ENCODE measurements at places on chromosomes 13 and 19.

GRCh38 chr13:28166257-28166656 lies 27.9 kb downstream of the PAN3 start:
- DNase-seq = no peak

DNA sequence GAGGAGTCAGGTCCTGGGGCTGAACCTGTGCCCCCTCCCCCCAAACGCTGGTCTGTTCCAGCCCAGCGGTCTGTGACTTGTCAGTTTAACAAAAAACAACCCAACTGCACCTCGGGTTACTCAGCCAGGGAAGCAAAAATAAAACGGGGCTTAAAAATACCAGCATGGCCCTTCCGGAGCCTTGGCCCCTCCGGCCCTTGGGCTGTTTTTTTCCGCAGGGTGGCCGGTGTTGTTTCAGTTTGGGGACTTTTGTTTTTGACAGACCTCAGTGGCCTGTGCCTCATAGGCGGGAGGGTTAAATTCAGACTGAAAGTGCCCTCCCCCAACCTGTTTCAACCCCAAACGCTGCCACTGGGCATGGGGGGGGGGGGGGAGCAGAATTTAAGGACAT lies 4.0 kb downstream of the TCF3 start:
- no peak for DNase-seq

- DNase-seq = no peak
Measured at GRCh38 chr13:98300956-98301641, 124.0 kb upstream of the RNF113B start.

- no peak for DNase-seq
Measured at GRCh38 chr13:96091164-96092117, 1.5 kb downstream of the HS6ST3 start.

DNA sequence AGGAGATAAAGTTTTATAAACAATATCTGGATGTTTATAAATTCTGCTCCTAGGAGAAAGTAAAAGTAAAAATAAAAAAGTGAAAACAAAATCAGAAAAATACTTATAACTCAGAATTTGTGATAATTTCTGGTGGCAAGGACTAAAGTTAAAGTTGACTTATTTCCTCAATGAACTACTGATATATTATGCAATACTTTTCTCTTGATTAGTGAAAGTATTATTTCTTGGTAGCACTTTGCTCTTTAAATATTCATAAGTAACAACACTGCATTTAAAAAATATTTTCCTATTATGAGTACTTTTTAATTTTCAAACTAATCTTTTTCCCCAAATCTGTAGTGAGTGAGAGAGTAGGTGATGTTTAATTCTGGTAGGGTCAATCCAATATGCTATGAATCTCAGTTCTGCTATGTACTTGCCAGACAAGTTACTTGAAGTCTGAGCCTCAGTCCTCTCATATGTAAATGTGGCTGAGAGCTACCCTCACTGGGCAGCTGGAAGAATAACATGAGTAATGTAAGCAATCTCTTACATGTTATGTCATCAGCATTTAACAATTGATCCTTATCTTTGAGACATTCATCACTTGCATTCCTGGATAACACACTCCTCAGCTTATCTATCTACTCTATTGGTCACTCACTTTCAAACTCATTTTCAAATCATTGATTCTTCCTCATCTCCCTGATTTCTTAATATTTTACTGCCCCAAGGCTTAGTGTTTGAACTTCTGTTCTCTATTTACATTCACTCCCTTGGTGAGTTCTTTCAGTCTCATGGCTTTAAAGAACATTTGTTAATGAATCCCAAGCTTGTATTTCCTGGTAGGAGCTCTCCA lies 239.0 kb downstream of the RGCC start:
- DNase-seq = peak; percentile 90

DNA sequence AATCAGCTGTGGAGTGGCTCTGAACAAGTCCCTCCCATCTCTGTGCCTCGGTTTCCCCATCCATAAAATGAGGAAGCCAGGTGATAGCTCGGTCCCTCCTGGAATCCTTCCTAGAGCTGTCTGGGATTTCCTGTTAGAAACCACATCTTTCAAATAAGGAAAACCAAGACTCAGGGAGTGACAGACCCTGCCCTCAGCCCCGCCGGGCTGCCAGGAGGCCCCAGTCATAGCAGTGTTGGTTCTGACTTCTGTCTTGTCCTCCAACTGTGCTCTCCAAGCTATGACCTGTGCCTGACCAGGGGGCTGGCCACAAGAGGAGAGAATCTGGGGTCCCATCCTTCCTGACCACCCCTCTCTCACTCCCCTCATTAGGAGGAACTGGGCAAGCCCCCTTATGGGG lies 1.1 kb upstream of the SHD start:
- DNase-seq = no peak

GRCh38 chr13:113298043-113298945 lies 1.3 kb downstream of the LAMP1 start:
- no peak for DNase-seq

DNA sequence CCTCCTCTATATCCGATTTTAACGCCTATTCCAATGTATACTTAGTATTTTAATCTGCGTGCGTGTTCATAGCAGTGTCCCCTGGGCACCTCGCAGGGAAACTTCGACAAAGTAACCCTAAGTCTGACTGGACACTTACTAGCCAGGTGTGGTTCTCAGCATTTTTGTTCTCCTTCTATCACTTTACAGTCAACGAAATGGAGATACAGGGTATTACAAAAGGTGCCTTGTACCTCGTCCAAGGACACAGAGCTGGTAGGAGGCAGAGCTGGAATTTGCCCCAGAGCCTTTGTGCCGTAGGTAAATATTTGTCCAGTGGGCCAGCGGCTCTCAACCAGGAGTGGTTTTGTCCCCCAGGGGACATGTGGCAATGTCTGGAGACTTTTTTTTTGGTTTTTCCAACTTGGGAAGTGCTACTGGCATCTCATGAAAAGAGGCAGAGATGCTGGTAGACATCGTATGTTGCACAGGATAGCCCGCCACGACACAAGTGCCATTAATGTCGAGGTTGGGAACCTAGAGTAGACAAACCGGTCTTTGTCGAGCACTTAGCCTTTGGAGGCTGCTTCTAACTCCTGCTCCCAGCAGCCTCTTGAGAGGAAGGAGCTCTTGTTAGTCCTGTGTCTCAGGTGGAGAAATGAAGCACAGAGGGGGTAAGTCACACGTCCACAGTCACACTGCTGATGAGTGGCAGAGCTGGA lies 1.1 kb downstream of the ZNF444 start:
- no peak for DNase-seq

GRCh38 chr13:107322228-107322627 lies 754.3 kb upstream of the ARGLU1 start:
- no peak for DNase-seq

DNA sequence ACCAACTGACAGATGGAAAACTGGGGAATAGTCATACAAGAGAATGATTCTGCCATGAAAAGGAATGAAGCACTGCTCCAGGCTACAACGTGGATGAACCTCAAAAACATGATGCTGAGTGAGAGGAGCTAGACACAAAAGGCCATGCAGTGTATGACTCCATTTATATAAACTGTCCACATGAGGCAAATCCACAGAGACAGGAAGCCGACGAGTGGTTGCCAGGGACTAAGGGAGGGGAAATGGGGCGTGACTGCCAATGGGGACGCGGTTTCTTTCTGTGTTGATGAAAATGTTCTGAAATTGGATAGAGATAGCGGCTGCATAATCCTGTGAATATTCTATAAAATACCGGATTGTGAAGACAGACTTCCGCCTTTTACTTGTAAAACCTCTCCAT lies 10.2 kb downstream of the SMIM7 start:
- no peak for DNase-seq

- DNase-seq = no peak
Measured at GRCh38 chr13:93328943-93329342, 102.3 kb downstream of the GPC6 start.

DNA sequence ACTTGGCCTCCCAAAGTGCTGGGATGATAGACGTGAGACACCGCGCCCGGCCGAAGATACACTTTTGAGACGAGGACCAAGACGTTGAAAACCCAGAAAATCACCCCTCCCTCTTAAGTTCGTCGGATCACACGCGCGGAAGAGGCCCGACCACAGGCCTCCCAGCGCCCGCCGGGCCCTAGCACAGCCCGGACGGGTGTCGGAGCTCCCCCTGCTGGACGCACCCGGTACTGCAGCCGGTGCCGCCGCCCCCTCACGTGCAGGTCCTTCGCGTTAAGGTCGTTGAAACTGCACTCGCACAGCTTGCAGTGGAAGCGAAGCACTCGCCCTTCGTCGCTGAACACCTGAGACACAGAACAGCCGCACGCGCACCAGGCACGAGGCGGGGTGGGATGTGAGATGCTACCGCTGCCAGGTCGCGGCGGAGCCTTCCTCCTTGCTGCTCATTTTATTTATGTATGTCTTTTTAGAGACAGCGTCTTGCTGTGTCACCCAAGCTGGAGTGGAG lies 35.7 kb upstream of the MATK start:
- DNase-seq = no peak

DNA sequence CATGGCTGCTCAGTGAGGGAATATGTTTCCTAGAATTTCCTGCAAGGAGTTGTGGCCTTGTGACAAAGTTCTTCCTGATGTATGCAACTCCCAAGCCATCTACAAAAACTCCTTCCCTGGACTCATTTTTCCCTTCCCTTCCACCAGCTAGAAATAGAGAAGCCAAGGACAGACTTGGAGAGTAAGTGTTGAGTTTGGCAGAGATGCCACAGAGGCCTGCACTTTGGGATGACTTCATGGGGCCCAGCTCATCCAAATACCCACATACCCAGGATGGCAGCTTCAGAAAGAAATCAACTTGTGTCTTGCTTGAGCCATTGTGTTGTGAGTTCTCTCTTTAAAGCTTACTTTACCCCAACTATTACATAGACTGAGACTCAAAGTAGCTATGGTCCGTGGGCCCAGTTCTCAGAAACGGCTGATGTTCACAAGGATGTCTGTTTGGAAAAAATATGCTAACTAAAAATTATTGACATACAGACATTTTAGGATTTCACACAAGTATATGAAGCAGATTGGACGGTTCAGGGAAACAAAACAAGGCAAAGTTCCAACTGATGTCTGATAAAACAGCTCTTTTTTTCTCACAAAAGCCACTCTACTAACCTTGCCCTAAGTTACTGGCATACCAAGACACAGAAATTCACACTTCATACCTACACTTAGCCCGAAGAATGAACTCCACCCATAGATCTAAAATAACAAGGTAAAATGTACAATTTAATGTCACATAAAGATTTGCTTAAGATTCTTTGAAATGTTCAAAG lies 107.9 kb downstream of the NALCN start:
- no peak for DNase-seq

- DNase-seq = no peak
Measured at GRCh38 chr19:38669552-38669951, 22.1 kb downstream of the ACTN4 start.

DNA sequence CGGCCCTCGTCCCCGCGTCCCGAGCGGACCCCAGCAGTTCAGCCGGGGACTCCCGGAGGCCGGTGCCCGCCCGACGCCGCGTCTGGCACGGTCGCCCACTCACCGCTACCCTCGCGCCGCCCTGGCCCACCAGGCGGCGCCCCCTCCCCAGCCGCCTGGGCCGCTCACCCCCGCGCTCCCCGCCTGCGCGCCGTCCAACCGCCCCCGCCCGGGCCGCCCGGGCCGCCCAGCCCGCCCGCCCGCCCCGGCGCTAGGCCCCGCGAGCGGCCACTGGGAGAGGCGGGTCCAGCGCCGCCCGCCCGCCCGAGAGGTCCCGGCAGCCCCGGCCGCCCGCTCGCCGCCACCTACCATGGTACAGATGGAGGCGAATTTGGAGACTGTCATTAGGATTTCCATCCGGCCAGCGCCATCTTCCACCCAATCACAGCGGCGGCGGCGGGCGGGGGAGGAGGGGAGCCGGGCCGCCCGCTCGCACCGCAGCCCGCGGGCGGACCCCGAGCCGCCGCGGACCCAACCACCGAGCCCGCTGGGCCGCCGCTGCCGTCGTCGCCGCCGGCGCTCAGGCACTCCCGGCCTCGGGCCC lies at the start of gene USP12:
Gene USP12, minus strand, starts transcription at position 568 of the 583 bp plus-strand sequence. Its CDS starts 172 bp downstream, at position 396.
- no peak for DNase-seq

GRCh38 chr13:33105387-33106005 lies 89.3 kb downstream of the KL start:
- DNase-seq = no peak

DNA sequence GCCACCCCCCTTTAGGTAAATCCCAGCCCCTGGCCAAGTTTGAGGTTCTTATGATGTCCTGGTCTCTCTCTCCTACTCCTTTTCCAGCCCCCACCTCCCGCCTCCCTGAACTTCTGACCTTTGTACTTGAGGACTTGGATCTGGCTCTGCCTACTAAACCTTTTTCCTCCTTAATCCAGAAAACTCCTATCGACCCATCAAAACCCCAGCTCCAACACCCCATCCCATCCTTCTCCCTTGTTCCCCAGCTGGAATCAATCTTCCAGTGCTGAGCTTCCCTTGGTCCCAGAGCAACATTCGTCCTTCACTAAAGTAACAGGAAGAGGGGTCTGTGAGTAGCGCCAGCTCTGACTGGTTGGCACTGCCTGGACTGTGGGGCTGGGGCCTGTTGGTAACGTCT lies 17.3 kb upstream of the UQCR11 start:
- no peak for DNase-seq

GRCh38 chr19:51123802-51124201 lies 904 bp upstream of the SIGLEC9 start:
- no peak for DNase-seq

DNA sequence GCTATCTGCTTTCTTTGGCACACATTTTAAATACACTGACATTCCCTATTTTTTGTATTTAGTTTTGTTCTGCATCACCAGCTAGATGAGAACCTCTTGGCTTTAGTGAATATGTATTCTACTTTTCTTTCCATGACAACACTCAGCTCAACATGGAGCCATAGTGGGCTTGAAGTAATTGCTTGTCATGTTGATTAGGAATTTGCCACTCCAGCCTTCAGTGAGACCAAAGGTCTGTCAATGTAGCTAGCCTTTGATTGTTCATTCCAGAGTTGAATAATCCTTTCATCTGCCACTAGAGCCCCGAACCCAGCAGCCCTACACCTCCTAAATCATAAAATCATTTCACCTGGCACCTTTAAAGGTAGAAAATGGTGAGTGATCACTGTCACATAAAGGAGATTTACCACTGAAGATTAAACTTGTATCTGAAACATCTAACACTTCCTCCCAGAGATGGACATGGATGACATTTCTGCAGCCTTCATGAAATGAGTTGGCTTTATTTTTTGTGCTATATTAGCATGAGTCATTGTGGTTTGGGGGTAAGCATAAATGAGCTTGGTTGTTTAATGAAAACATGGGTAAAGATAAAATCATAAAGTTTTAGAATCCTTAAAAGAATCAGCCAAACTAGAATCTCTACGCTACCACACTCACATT lies 29.2 kb upstream of the GARRE1 start:
- no peak for DNase-seq

- no peak for DNase-seq
Measured at GRCh38 chr19:42421591-42422031, 5.6 kb downstream of the LIPE start.

GRCh38 chr19:47075941-47076340 lies 27.5 kb upstream of the TMEM160 start:
- DNase-seq = peak; percentile 65

- DNase-seq = peak; percentile 42
Measured at GRCh38 chr19:8158411-8159074, 9.2 kb upstream of the FBN3 start.

- DNase-seq = no peak
Measured at GRCh38 chr13:73767191-73767741, 366.9 kb downstream of the KLF12 start.

Measured in kidney epithelial cell (primary cell).